ENCODE measurements at places on chromosomes 16 and 17.

DNA sequence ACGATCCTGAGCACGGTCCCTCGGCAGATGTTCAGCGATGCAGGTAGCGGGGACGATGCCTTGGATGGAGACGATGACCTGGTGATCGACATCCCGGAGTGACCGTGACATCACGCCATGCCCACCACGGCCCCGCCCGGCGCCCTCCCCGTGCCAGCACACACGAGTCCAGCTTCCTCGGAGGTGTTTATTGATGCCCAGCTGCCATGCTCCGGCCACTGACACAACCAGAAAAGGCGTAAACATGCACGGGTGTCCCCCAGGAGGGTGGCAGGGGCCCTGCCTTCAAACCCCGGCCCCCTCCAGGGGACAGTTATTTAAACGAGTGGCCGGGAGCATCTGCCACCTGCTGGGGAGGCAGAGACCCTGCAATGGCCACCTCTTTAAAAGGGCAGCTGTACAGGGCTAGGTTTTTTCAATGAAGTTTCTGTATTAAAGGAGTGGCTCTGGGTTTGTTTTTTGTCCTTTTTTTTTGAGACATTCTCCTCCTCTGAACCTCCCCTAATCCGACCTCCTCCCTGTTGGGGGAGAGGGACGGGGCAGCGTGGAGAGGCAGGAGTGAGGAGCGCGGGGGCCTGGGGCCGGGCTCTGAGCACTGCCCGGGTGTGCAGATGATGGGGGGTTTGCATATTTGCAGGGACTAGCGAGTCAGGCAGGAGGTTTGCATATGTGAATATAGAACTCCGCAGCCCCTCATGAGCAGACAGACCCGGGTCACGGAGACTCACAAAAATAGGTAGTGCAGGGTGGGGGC is 5.3 kb downstream of the DOC2A start:
- DNase-seq: peak; percentile 52

GRCh38 chr16:26317885-26318284 is 626.1 kb downstream of the HS3ST4 start:
- no peak for DNase-seq

- no peak for DNase-seq
Measured at GRCh38 chr17:78920528-78920927, 4.7 kb downstream of the TIMP2 start.

- no peak for DNase-seq
Measured at GRCh38 chr17:80036715-80037477, 454 bp downstream of the CCDC40 start.

GRCh38 chr17:40529991-40530390 is 28.6 kb upstream of the TNS4 start:
- no peak for DNase-seq

GRCh38 chr17:19510903-19511302 is 22.8 kb upstream of the SLC47A1 start:
- DNase-seq: no peak

DNA sequence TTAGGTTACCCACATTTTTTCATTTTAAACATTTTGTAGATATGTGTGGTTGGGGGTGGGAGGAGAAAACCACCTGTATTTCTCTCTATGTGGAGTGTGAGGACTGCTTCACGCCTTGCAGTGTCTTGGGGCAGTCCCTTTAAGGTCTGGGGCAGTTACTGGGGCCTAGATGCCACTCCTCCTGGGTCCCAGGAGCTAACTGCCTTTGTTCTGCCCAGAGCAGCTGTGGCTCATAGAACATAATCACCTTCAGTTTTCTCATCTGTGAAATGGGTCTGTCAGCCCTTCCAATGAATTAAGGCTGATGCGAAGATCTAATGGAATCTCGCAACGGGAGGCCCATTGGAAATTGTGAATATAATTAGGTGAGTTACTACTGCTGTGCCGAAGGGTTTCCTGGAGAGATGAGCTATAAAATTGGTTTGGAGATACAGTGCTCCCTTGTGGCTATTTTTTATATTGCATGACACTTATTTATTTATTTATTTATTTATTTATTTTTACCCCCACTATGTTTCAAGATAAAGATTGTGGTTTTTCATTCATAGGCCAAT is 22.9 kb downstream of the DHRS7C start:
- DNase-seq: peak; percentile 53

DNA sequence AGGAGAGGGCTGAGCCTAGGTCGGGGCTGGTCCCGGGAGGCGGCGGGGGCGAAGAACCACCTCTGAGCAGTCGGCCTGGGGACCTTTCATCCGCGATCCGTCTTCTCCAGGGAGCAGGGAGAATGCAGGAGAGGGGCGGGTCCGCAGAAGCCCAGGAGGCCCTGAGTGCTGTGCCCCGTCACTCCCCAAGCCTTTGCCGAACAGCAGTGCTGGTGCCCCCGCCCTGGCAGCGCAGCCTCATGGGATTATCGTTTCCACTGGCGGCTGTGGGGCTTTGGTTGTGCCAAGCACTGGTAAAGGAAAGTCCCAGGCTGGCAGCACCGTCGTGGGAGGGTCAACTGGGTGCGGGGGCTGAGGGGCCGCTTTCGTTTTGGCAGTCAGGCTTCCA is 631 bp downstream of the TBL3 start:
- DNase-seq: peak; percentile 45

DNA sequence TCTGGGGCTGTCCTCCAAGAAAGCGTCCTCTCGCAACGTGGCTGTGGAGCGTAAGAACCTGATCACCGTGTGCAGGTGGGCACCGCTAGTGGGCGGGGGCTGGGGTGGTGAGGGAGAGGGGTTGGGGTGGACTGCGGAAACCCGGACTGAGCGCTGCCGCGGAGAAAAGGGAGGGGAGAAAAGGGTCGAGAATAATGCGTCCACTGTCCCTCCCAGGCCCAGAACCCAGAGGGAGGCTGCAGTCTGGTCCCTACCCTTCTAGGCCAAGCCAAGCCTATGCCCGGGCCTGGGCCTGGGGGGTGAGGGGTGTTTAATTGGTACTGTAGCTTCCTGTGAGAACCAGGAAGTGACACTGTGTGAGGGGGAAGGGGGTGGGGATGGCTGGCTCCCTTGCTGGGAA is 464 bp downstream of the RUNDC3A start:
- no peak for DNase-seq

DNA sequence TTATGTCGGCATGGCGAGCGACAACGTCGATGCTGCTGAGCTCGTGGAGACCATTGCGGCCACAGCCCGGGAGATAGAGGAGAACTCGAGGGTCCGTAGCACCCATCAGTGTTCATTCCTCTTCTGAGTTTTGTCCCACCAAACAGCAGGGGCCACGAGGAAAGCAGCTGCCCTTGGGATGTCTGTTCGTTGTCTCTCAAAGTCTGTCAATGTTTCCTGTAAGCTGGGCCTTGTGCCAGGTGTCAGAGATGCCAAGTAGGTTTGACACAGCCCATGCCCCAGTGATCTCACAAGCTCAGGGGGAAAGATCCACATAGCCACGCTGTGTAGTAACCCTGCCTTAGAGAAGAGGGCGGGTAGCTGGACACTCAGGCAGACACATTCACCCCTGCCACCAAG is 22.6 kb downstream of the NTAN1 start:
- no peak for DNase-seq

- DNase-seq: peak; percentile 49
Measured at GRCh38 chr17:3667366-3668278, 756 bp downstream of the TAX1BP3 start.

GRCh38 chr16:30641378-30641982 is 9.3 kb upstream of the PRR14 start:
- no peak for DNase-seq

DNA sequence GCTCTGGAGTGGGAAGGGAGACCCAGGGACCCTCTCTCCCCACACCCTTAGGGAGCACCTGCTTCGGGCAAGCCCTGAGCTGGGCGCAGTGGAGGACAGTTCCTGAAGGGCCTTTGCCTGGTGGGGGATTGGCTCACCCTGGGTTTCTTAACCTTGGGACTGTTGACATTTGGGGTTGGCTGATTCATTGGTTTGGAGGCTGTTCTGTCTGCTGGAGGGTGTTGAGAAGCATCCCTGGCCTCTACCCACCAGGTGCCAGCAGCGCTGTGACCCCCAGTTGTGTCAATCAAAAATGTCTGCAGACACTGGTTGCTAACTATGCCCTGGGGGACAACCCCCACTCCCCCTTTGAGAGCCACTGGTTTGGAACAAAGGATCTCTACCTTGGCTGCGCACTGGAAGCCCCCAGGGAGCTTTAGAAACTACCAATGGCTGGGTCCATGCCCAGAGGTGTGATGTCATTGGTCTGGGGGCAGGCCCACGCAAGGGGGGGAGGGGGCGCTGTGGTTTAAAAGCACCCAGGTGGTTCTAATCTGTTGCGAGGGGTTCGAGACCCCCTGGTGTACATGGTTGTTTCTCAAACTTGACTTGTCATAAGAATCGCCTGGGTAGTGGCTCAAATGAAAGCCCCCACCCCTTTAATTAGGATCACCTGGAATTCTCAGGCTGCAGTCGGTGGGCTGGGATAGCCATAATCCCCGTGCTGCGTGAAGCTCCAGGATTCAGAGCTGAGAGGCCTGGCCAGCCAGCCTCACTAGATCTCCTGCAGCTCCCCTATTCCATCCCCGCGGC is 151.9 kb upstream of the GSE1 start:
- DNase-seq: peak; percentile 74

- DNase-seq: no peak
Measured at GRCh38 chr17:9839433-9839832, 13.7 kb downstream of the GLP2R start.

GRCh38 chr16:54422569-54422978 is 136.0 kb upstream of the IRX3 start:
- DNase-seq: no peak

DNA sequence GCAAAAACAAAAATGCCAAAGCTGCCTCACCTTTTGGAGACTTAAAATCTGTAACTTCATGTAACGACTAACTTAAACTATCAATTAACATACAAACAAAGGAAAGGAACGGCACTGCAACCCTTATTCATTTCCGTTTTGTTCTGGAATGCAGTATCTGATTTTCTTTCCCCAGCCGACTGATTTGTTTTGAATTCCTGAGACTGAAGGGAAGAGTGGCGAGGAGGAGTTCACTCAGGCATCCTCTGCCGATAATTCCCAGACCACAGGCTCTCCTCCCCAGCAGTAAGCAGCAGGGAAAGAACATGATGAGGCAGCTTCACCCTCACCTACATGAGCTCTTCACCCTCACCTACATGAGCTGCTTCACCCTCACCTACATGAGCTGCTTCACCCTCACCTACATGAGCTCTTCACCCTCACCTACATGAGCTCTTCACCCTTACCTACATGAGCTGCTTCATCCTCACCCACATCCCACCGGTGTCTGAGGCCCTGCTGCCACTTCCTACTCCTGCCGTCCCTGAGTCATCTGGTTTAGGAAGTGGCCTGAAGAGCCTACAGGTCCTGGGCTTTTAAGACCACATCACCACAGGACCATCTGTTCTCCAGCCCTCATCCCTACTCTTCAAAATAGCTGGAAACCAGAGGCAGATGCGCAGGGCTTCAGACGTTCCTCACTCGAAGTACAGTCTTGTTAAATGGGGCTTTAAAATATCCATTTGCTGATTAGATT is 168.0 kb upstream of the RPH3AL start:
- peak; percentile 27 for DNase-seq

DNA sequence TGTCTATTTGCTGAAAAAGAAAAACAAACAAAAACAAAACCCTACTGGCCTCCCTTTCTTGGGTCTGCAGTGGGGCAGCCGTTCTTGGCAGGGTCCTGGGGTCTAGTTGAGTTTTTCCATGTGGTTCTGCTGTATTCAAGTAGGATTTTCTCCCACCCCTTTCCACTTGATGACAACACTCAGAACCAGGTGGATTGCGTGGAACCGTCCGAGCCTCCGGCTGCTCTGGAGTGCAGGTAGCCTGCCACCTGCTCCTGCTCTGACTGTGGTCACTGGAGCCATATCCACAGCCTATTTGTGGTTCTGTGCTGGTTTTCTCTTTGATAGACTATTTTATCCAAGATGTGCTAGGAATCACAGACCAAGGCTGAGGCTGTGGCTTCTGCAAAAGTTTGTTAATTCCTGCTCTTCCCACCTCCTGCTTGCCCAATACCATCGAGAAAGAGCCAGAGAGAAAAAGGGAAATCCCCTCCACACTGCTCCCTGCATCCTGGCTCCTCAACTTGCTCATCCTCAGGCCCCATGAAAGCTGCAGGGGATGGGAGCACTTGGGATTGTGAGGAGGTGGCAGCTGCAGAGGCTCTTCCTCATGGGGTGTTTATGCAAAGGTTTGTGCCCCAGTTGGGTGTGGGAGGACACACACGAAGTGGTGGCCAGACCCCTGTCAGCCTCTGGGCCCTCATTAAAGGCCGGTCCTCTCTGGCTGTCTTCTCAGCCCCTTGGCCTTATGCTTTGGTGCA is 377.8 kb upstream of the TNRC6C start:
- no peak for DNase-seq

DNA sequence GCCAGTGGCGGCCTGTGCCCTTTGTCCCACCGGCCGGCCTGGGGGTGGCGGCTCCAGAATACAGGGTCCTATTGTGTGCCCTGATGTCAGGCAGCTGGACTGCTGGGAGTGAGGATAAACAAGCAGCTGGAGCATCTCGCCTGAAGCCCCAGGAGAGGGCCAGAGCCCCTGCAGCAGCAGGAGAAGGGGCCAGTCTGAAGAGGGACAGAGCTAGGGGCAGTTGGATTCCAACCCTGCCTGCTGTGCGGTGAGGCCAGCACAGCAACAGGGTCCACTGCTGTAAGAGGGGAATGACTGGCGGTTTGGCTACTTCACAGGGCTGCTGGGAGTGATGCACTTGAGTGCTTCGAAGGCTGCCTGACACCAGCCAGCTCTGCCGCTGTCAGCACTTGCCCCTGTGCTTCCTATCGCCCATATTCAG is 25.0 kb downstream of the RAB11FIP4 start:
- DNase-seq: no peak

- peak; percentile 93 for DNase-seq
Measured at GRCh38 chr16:81478876-81479511, 34.4 kb downstream of the CMIP start.

DNA sequence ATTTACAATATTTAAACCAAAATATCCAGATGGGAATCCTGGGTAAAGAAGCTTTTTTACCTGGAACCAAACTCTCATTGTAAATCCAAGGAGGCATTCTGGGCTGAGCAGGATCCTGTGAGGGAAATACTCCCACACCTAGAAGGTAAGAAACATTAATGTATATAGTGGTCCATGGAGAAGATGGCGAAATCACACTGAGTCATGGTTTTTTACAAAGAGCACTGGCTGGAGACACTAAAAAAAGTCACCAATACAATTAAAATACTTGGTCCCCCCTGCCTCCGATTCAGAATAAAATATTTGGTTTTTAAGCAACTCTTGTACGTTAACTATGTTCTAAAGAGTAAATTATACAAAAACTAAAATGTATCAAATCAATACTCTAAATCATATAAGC is 32.9 kb downstream of the SYNRG start:
- DNase-seq: peak; percentile 58

- DNase-seq: no peak
Measured at GRCh38 chr16:68752602-68753001, 15.5 kb downstream of the CDH1 start.
